ENCODE measurements at places on chromosomes 5 and 9. TPM values are rescaled to one million over a fixed set of nuclear protein-coding genes. Genes with fewer than 3 reads are reported as not detected.
A peak's percentile ranks its signal among the peaks of the same experiment; 100 is the strongest.

- no peak for DNase-seq
Measured at GRCh38 chr9:127193483-127193882, 71.0 kb upstream of the ANGPTL2 start.

DNA sequence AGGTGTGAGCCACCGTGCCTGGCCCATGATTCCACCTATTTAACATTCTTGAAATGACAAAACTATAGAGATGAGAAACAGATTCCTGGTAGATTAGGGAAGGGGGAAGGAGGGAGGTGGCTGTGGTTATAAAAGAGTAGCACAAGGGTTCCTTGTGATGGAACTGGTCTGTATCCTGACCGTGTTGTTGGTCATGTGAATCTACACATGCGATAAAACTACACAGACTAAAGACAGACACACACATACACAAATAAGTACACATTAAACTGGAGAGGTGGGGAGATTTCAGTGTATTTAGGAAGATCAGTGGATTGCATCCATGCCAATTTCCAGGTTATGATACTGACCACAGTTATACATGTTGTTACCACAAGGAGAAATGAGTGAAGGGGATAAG, 60.9 kb downstream of the RNF130 start:
- no peak for DNase-seq

DNA sequence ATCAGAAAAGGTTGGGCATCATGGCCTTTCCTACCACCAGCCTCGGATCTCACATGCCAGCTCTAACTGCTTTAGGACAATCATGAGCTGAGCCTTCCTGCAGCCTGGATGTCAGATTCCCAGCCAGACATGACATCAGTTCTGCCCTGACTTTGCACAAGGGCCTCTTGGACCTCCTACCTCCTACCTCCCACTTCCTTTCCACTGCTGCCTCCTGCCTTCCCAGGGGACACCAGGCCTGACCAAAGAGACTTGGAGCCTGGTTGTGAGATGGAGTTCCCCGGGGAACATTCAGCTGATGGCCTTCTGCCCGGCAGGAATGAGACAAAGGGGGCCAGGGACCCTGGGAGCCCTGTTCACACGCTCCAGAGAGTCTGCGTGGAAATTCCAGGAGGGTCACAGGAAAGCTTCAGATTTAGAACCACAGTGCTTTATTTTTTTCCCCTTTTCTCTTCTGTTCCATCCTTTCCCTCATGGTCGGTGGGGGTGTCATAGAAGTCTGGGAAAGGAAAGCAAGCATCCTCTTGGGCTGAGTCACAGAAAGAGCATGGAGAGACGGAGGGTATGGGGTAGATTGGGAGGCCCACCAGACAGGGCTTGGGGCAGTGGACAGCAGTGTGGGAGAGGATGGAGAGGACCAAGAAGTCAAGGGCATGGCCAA, 35.4 kb upstream of the IL17B start:
- no peak for DNase-seq

GRCh38 chr5:181215997-181216989, 6.8 kb upstream of the TRIM41 start:
- DNase-seq, result no peak

DNA sequence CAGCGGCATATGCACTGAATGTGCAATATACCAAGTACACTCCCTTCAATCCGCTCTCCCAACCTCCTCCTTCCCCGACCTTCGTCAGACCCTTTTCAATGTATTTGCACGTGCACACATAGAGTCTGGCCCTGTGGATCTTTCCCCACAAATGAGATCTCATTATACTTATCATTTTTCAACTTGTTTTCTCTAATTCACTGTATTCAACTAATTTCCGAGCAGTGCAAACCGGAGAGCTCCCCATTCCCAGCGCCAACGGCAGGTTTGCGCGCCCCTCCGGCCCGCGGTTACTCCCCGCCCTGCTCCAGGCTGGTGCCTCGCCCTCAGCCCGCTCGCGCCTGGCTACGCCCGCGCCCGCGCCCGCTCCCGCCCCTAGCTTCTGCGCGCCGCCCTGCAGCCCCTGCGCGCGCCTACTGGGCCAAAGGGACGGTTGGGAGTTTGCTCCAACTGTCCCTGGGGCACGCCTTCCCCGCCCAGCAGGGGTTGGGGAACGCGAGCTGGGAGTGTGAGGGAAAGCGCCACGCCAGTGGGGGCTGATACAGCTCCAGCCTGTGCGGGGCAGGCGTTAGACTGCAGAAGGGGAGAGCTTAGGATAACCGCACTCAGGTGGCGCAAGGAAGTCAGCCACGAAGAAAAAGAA, 3.3 kb upstream of the CDC20B start:
- DNase-seq, result peak; percentile 88

DNA sequence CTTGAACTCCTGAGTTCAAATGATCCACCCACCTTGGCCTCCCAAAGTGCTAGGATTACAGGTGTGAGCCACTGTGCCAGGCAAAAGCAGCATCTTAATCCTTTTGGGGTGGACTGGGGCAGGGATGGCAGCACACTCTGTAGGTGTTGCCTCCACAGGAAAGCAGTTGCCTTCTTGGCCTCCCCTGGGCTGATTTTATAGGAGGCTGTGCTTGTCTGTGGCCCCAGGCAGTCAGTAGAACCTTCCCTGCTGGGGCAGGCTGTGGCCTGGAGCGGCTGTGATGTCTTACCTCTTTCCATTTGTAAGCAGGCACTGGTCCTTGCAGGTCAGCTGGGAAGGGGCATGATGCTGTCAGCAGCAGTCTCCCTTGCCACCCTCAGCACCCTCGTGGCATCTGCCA, 49.8 kb downstream of the PRRC2B start:
- no peak for DNase-seq

GRCh38 chr5:140153255-140153654, 21.7 kb upstream of the CYSTM1 start:
- no peak for DNase-seq

DNA sequence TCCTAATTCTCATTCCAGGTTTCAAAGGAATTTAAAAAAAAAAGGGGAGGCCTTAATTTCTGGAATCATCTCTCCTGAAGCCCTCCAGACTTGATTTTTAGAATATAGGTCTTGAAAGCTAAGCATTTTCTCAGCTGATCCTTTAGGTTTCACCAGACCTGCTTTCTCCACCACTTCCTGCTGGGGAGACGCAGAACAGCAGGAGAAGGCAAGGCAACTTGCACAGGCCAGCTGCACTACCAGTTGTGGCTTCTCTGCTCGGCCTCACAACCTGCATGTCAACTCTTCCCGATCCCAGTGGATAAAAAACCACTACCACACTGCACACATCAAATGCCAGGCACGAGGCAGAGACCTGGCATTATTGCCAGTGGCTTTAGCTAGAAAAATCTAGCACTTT, 119.8 kb downstream of the SIL1 start:
- DNase-seq, result no peak

GRCh38 chr9:128906741-128907140, 14.0 kb upstream of the PHYHD1 start:
- no peak for DNase-seq

GRCh38 chr5:16345454-16345853, 120.1 kb downstream of the ZNF622 start:
- DNase-seq, result no peak

DNA sequence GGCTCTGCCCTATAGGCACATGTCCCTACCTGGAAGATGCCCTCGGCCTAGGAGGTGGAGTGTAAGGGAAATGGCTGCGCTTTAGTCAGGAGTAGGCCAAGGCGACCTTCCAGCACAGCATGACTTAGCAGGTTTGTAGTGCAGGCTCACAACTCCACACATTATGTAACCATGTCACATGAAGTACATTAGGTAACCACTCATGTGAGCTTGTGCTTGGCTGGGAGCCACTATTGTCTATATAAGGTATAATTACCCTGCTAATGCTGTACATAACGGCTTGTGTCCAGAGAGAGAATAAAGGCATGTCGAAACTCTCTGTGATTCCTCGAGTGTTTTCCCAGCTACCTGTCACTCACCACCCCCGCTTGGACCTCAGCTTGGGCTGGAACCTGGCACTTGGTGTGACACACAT, 74.9 kb downstream of the CAMK4 start:
- DNase-seq, result no peak

DNA sequence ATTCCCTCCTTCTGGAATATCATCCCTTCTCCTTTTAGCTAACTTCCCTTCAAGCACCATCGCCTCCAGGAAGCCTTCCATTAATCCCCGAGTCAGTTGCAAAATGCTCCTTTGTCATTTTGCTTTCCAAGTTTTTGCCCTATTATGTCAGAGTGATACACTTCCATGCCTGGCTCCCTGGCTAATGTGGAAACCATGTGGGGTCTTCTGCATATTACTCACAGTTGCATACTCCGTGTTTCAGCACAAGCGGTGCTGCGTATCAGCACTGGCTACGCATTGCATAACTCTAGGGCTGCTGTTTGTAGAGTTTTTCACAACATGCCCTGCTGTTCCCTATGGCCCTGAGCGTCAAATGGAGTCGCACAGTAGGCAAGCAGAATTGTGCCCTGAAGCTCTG, 1.9 kb downstream of the TEX53 start:
- no peak for DNase-seq

- DNase-seq, result no peak
Measured at GRCh38 chr9:13705373-13705772, 425.9 kb upstream of the MPDZ start.

DNA sequence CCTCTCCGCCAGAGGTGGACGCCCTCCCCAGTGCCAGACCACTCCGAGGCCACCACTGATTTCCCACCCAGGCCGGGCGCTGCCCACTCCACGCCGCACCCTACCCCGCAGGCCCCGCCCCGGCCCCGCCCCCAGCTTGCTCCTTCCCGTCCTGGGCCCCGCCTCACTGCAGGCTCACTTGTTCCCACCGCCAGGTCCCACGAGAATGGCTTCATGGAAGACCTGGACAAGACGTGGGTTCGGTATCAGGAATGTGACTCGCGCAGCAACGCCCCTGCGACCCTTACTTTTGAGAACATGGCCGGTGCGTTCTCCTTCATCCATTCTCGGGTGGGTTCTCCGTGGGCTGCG, 6.5 kb downstream of the LRRC26 start:
- DNase-seq, result no peak

DNA sequence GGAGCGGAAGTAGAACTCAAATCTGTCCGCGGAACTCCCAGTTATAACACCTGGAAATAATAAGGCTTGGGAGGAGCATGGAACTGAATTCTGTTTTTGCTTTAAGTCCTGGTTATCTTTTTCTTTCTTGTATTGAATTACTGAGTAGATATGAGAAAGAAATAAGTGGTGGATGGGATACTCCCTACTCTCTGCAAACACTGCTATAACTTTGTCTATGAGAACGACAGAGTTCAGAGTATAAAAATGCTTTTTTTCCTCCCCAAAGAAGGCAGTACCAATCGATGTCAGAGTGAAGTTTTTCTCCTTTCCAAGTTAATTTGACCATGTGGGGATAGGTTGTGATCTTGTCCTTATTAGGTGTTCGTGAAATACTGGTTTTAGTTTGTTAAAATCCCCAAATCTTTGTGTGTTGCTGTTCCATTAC, 1.2 kb downstream of the RIC1 start:
- DNase-seq, result no peak

DNA sequence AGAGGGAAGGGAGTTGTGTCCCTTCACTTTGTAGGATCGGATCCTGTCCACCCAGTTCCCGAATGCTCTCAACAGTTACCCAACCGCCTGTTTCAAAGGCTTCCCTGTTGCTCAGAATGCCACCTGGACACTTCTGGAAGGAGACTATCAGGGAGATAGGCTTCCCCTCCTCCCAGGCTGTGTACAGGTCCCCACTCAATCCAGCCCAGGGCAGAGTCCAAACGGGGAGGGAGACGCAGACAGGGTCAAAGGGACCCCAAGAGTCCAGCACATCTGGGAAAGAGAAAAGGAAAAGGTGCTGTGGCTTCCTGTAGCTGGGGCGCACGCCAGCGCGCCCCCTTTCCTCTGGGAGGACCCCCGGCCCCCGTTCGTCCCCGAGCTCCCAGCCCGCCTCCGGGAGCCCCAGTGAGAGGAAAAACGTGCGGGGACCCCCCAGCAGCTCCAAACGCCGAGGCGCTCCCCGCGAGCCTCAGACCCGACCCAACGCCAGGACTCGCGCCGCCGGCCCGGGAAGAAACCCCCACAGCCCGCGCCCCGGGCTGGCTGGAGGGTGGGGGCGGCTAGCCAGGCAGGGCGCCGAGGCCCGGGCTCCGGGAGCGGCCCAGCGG, 640 bp downstream of the SURF4 start:
- DNase-seq, result no peak

- DNase-seq, result no peak
Measured at GRCh38 chr5:102796498-102796897, 41.4 kb downstream of the PAM start.

GRCh38 chr5:56467176-56467717, 234.1 kb upstream of the ANKRD55 start:
- DNase-seq, result no peak

DNA sequence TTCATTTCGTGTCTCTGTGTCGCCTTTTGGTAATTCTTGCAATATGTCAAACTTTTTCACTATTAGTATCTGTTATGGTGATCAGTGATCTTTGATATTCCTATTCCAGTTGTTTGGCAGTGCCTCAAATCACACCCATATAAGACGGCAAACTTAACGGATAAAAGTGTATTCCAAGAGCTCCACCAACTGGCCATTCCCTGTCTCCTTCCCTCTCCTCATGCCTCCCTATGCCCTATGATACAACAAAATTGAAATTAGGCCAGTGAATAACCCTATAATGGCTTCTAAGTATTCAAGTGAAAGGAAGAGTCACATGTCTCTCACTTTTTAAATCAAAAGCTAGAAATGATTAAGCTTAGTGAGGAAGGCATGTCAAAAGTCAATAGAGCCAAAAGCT, 74.8 kb downstream of the CDK5RAP2 start:
- no peak for DNase-seq

DNA sequence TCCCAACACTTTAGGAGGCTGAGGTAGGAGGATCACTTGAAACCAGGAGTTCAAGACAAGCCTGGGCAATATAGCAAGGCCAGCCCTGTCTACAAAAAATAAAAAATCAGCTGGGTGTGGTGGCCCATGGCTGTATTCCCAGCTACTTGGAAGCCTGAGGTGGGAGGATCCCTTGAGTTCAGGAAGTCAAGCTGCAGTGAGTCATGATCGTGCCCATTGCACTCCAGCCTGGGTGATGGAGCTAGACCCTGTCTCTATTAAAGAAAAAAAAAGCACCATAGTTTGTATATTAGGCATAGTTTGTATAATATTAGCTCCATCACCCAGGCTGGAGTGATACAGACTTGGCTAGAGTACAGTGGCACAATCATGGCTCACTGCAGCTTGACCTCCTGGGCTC, 9.6 kb upstream of the NME5 start:
- no peak for DNase-seq

DNA sequence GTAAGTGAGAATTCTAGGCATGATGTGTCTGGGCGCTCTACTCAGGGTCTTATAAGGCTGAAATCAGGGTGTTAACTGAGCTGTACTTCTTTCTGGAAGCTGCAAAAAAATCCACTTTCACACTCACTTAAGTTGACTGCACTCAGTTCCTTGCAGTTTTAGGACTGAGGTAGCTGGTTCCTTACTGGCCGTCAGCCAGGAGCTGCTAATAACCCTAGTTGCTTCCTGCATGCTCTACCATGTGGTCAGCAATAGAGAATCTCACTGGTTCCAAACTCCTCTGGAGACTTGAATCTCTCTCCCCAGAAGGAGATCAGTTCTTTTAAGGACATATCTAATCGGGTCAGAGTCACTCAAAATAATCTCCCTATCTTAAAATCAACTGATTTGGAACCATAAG, 911.2 kb downstream of the EFNA5 start:
- no peak for DNase-seq

Gene PIP5KL1
- 13.4 TPM for total RNA-seq

Gene SMIM33
- total RNA-seq, result not detected

Gene GABBR2
- 1.2 TPM for total RNA-seq

Gene PJA2
- 46.4 TPM for total RNA-seq

Gene GDNF
- total RNA-seq, result 1.7 TPM

Gene RASEF
- 4.3 TPM for total RNA-seq

Gene C9orf50
- not detected for total RNA-seq

Gene TLE1
- 91.0 TPM for total RNA-seq

Gene CCDC180
- 8.2 TPM for total RNA-seq

Gene BARHL1
- total RNA-seq, result not detected

Gene IQGAP2
- total RNA-seq, result 66.0 TPM
